ENCODE measurements at places on chromosomes 11 and 22.

GRCh38 chr11:60310407-60310998 is 16.6 kb upstream of the MS4A6E start:
- no peak for DNase-seq

DNA sequence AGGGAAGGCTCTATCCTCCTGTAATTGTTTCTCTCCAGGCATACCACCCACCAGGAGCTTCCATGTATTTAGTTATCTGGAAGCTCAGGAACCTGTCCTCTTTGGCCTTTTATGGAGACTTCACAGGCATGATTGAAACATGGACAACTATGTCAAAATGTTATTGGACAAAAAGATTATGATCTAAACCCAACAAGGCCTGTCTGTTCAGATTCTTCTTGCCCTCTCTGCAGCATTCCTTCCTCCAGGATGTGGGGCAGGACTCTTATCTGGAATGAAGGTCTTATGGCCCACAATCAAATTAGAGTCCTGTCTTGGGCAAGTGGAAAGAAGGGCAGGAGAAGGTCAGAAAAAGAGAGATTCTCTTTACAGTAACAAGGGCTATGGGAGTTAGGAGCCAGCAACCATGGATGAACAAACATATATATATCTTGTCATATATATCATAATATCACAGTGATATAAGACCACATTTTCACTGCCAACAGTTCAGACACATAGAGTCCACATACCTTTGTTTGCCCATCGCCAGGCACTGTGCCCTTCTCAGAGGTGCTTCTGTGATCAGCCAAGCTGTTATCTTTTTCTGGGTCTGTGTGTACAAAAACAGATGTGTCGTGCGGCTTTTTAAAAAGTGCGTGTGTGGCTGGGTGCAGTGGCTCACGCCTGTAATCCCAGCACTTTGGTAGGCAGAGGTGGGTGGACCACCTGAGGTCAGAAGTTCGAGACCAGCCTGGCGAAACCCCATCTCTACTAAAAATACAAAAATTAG is 42.5 kb upstream of the SUSD2 start:
- DNase-seq: no peak

- DNase-seq: no peak
Measured at GRCh38 chr11:105582497-105582896, 27.4 kb upstream of the GRIA4 start.

DNA sequence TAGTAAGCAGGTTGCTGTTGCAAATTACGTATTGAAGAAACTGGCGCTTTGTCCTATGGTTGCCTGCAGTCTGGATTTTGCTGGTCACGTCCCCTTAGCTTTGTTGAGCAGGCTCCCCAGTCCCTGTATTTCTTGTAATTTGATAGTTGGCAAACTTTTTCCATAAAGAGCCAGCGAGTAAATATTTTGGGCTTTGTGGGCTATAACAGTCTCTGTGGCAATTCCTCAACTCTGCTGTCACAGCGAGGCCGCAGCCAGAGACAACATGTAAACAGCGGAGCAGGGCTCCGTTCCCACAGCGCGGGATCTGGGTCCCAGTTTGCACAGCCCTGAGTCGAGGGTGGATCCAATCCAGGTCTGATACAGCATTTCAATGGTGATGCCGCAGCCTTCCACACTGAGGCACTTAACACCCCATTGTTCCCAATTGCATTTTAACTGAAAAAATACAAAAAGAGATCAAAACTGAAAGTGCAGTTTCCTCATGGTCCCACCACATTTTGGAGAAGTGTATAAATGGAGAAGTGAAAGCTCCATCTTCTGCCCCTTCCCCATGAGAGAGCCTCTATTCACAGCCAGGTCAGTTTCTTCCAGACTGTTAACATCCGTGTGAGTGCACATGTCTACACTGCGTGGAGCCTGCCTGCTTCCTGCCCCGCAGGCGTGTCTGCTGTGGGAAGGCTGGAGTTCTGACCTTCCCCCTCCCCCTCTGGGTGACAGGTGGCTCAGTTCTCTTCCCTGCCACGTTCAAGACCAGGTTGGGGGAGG is 89.1 kb downstream of the RPS6KA4 start:
- peak; percentile 26 for DNase-seq

DNA sequence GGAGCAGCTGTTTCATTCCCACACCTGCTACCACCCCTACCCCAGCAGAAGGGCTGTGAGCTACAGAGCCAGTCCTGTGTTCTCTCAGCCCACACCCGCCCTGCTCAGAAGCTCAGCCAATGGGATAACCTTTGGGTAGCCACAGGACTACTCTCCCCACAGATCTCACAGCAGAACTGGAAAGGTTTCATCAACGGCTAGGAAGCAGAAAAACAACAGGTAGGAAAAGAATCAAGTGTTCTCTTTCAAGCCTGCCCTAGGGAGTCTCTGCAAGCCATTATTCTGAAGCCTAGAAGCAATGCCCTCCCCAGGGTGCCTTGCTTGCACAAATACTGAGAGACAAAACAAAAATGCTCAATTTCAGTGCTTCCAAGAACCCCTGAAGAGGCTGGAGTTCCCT is 77.2 kb downstream of the TMPRSS5 start:
- DNase-seq: no peak

- DNase-seq: no peak
Measured at GRCh38 chr11:13328286-13328685, 50.7 kb downstream of the BMAL1 start.

DNA sequence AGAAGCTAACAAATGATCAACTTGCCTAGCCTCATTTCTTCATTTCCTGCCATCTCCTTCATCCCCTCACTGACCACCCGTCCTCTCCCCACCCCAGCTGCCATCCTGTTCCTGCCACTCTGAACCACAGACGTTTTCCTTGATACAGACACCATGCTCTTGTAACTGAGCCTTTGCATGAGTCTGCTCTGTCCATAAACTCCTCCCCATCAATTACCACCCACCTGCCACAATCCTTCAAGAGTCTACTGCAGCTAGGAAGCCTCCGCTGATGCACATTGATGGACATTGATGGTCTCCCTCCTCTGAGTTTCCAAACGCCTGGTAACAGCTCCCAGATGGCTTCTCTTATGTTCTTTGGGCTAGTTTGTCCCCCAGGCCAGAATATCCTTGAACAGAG is 193.8 kb downstream of the DBX1 start:
- DNase-seq: no peak

GRCh38 chr11:2815762-2816496 is 69.6 kb downstream of the CDKN1C start:
- no peak for DNase-seq

DNA sequence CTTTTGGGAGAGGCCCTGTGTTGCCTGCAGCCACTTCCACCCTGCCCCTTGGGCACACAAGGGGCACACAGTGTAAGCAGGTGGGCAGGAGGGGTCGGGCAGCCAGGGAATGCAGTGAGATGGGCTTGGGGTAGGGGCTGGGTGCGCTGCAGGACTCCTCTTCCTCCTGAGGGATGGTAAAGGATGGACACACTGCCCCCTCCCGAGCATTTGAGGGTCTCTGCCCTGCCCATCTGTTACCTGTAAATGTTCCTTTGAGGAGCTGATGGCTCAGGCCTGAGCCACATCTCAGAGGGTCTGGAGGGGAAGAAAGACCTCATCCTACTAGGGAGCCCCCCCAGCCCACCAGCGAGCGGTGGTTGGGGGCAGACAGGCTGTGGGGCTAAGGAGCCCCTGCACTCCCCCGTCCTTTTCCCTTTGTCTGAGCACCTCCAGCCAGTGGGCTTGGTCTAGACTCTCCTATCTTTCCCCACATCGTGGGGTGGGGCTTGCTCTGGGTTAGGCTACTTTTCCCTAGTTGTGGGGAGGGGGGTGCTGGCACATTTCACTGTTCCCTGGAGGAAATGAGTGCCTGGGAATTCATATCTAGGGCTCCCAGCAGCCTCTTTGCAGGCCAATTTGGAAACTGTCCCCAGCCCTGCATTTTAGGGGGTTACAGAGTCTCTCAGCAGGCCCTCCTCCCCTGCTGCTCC is 1.7 kb upstream of the TSSC4 start:
- DNase-seq: no peak

DNA sequence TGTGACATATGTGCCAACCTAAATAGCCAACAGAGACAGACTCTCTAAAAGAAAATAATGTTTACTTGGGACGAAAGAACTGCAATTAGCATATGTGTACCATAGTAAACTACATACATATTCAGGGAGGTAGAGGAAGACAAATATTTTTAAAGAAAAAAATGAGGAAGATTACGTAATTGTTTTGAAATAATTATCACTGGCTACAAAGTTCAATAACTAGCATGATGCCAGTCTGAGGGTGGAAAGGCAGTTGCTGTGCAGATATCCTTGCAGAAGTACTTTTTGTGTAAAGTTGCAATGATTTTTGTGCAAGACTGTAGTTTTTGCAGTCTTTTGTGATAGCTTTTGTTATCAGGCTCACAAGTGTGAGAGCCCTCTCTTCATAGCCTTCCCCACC is 103.3 kb upstream of the ANO5 start:
- no peak for DNase-seq

DNA sequence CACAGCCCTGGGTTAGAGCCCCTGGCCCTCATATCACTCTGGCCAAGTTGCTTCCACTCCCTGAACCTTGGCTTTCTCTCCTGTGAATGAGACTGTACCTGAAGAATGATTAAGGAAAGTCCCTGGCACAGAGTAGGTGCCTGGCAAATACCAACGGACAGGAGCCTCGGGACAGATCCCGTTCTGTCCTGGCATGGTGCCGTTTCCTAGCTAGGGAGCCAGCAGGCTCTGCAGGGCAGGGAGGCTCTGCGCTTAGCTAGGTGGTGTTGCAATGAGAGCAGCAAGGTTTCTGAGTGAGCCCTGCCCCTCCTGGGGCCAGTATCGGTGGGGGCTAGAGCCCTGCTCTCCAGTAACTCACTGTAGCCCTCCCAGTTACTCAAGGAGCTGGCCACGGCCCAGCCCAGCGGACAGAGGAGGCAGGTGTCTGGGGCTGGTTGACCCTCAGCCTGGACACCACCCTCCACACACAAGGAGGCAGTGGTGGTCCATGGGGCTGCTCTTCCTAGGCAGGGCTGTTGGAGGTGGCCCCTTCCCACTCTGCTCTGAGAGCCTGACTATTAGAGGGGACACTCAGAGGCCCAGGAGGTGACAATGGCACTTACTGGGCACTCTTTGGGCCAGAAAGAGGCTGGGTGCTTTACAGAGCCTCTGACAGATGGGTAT is 74.4 kb downstream of the NFAM1 start:
- DNase-seq: no peak

- DNase-seq: peak; percentile 80
Measured at GRCh38 chr22:50481440-50482106, at the start of gene ADM2. Gene ADM2 (plus strand): TSS chr22:50481543. CDS start chr22:50481848, 305 bp downstream.

DNA sequence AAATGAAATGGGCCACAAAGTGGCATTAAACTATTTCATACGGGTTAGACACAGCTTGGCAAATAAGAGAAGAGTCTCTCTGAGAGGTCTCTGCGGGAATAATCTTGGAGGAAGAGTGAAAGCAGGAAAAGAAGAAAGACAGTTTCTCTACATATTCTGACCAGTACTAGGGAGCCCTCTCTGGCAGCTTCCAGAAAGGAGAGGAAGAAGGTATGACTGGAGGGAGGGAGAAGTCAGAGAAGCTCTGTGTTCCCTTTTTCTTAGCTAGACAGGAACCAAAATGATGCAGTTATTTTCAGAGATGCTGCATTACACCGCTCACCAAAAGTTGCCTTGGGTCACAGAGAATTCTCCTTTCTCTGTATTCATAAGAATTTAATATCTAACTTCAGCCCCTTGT is 382.1 kb downstream of the KCNA4 start:
- no peak for DNase-seq

- no peak for DNase-seq
Measured at GRCh38 chr22:38177926-38178604, 3.6 kb downstream of the PLA2G6 start.

DNA sequence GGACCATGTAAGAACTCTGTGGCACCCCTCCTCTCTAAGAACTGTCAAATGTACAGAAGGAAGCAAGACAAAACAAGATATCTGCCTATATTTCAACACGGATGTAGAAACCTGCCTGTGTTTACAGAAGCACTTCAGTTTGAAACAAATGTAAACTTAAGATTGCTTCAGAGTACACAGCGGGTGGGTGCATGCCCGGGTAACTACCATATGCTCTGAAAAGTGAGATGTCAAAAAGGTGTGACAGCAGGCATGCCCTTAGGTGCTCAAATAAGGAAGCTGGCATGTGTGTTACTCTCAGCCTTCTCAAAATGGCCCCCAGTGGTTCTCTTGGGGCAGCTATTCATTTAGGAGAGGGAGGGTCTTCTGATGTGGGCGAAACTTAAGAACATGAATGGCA is 5.2 kb downstream of the ACP2 start:
- no peak for DNase-seq

DNA sequence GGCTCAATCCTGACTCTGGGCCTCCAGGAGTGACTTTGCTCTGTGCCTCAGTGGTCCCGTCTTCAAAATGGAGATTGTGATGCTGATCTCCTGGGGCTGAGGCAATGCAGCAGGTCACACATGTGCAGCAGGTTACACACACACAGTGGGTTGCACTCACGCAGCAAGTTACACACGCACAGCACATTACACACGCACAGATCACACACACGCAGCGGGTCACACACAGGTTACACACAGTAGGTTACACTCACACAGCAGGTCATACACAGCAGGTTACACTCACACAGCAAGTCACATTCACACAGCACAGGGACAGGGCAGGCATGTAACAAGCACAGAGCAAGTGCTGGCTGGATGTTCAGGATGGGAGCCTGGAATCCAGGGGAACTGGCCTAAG is 11.3 kb downstream of the C11orf24 start:
- DNase-seq: no peak

DNA sequence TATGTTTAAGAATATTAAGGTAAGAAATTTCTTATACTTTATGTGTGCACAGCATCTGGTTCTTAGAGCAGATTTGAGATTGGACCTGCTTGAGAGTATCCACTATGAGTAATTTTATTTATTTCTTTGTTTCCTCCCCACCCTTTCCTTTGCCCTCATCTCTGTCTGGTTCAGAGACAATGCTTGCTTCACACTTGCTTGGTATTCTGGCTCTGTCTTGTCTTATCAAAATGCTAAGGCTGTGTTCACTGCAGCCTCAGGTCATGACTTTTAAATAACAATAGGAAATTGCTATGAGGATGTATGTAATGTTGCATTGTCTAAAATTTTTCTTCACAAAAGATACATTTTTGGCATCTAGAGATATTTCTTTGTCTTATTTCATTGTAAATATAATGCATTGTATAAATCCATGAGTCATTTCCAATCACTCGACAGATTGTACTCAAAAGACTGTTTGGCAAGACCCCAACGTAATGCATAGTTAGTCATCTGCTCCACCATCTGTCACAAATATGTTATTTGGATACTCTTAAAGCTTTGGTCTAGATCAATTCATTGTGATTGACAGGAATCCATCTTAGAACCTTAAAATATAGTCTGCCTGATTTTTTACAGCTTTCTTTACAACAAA is 395.7 kb downstream of the AASDHPPT start:
- no peak for DNase-seq

- DNase-seq: no peak
Measured at GRCh38 chr11:70460111-70460510, 61.8 kb downstream of the CTTN start.

GRCh38 chr11:42255906-42256305 is 796.5 kb upstream of the LRRC4C start:
- no peak for DNase-seq

- no peak for DNase-seq
Measured at GRCh38 chr11:125166764-125167291, 2.3 kb downstream of the PKNOX2 start.

- DNase-seq: no peak
Measured at GRCh38 chr11:59965424-59965823, 1.6 kb downstream of the OOSP4A start.

Measured in nephron progenitor cell (in vitro differentiated cells).